Stimulated activated CD8-positive, alpha-beta memory T cell treated with anti-CD3 and anti-CD28 coated beads, Interleukin-4, amount 100 ng/mL, for 4 hours (primary cell): ENCODE measurements at places on chromosomes 6 and 20.
A peak's percentile ranks its signal among the peaks of the same experiment; 100 is the strongest.

- no peak for DNase-seq
These were observed 327.6 kb upstream of the HTR1E start for GRCh38 chr6:86609549-86610388.

- DNase-seq = no peak
These were observed 39.4 kb upstream of the MYB start for GRCh38 chr6:135141728-135142127.

DNA sequence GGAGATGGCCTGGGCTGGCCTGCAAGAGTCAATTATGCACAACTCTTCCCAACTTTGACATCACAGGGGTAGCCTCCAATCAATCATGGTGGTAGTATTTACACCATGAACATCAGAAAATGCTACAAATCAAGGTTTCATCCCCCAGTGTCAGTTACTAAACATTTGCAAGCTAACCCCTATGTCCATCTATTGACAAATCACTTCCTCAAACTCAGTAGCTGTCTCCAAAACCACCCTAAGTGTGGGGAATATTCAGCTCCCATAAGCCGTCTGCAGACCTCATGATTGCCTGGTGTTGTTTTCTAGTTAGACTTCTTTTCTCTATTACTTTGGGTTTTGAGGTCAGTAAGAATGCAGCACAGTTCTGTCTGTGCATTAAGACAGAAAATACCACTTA lies 200.8 kb upstream of the RIN2 start:
- DNase-seq = no peak

- no peak for DNase-seq
These were observed 427.3 kb upstream of the FLRT3 start for GRCh38 chr20:14764511-14765369.

DNA sequence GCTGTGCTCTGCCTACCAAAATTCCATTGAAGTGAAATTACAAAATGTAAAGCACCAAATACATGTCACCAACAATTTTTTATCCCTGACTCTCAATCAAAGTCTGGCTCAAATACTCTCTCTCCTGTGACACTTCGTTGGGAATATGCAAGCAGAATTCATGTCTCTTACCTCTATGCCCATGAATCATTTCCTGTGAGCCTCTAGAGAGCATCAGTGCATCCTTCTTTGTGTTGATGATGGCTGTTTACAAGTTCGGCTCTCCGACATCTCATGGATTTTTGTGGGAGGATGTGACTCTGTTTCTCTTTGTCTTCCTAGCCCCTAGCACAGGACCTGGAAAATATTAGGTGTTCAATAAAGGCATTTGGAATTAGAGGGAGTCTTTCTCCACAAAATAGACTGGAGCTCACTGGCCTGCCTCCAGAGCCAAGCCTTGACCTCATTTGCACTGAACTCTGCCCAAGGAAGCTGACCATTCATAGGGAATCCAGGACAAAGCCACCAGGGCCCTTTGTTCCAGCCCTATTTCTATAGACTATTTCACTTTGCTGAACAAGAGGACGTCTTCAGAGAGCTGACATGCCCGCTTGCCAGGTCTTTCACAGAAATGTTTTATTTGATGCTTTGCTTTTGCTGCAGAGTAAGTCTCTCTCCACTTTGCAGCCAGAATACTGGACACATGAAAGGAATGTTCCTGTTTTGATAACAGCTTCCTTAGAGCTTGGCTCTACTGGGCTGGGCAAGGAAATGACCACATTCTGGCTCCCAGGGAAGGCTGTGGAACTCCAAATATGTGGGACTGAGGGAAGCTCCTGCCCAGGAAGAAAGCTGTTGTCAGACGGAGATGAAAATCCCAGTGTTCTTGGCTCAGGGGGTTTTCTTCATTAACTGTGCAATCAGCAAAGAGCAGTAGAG lies 194.5 kb upstream of the CDYL start:
- DNase-seq = no peak

- DNase-seq = no peak
These were observed 224.8 kb upstream of the JAG1 start for GRCh38 chr20:10898552-10898951.

DNA sequence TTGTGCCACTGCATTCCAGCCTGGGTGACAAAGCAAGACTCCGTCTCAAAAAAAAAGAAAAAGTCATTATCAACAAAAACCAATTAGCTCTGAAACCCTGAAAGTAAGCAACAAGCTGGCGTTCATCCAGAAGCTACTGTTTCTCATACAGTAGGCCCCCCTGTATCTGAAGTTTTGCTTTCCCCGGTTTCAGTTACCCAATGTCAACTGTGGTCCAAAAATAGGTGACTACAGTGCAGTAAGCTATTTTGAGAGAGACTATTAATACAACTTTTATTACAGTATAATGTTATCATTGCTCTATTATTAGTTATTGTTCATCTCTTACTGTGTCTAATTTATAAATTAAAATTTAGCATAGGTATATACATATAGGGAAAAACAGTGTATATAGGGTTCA lies 135.1 kb downstream of the KIF16B start:
- DNase-seq = no peak

DNA sequence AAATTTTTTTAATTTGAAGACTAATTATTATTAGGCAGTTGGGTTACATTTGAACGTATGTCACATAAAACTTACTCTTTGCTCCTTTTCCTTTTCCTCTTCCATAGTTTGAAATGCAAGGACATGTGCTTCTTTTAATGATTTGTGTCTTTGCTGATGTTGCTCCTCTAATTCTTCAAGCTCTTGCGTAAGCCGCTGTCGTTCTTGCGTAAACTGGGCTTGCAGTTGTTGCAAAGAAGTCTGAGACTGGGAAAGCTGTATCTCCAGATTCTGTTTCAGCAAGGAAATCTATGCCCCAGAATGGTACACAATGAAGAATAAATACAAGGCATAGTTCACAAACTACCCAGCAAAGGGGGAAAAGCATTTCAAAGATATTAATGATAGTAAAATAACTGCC lies 45.1 kb upstream of the MCM9 start:
- DNase-seq = no peak

DNA sequence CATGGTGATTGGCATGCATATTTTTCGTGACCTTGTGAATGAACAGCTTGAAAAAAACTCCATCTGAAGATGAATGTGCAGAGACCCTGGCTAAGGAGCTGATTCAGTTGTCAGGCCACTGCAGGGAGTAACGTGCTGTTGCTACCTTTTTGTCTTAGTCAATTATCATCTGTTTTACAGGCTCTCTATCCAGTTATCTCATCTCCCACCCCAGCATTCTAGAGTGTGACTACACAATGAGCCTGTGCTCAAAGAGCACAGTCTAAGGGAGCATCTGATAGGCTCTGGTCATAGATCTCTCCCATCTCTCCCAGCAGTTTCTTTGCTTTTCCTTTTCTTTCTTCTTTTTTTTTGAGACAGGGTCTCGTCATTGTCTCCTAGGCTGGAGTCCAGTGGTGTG lies 45.5 kb downstream of the NDRG3 start:
- DNase-seq = no peak

GRCh38 chr6:116997496-116997895 lies 120.5 kb downstream of the RFX6 start:
- no peak for DNase-seq

DNA sequence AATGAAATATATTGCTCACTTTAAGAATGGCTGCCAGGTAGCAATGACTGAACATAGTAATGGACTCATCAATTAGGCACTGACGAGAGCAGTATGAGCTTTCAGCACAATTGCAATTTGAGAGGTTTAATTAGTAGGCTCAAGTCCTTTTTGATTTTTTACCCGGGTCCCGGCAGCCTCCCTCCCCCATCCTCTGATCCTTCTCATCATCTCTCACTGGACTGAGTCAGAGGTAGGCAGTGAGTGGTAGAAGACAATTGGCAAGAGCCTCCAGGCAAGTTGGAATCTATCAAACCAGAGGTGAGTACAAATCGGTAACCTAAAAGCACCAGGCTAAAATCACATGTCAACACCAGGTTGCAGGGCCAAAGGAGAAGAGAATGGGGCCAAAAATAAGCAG lies 107.9 kb downstream of the DCDC2 start:
- DNase-seq = no peak

- no peak for DNase-seq
These were observed 1.3 kb downstream of the LSM14B start for GRCh38 chr20:62123450-62124118.

DNA sequence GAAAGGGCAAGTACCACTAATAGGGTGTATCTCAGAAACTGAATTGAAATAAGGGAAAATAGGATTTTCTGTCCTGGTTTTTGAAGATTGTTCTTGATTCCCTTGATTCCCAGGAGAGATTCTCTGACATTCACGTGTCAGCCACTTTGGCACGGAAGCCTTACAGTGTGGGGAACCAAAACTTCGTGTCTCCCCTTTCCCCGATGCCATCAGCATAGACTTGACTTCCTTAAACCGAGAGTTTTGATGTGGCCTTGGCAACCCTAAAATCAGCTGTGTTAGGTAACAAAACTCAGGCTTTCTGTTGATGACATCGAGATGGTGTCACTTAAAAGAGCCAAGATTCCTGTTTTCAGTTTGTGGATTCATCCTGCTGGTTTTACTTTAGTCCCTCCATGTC lies 7.5 kb downstream of the HMGN4 start:
- DNase-seq = no peak

DNA sequence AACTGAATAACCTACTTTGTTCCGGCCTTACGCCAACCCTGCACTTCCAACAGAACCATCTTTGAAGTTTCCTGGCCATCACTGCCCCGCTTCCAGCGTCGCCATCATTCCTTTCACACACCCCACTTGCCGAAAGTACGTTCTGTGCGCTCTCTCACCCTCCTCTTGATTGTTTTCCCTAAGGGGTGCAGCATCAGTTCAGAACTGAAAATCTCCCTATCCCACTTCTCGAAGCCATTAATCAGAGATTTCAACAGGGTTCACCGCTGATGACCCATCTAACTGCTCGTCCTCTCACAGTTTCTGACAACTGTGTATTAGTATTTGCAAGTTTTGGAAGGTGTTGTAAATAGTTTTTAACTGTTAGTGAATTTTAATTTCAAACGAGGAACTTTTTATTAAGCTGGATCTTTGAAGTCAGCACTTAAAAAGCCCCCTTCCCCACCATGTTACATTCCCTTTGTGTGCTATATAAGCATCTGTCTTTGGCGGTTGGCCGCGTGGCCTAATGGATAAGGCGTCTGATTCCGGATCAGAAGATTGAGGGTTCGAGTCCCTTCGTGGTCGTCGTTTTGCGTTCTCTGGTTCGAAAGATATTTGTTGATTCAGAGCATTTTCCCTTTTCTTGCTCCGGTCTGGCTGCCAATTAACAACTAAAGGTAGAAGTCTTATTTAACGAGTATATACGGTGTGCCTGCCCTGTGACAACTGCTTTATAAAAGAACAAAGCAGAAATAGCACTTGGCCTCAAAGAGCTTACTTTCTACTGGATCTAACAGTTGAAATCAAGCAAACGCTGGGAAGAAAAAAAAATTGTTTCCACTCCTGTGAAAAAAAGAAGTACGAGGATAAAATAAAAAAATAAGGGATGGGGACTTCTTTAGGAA lies 42.6 kb downstream of the TRIM27 start:
- peak; percentile 47 for DNase-seq

DNA sequence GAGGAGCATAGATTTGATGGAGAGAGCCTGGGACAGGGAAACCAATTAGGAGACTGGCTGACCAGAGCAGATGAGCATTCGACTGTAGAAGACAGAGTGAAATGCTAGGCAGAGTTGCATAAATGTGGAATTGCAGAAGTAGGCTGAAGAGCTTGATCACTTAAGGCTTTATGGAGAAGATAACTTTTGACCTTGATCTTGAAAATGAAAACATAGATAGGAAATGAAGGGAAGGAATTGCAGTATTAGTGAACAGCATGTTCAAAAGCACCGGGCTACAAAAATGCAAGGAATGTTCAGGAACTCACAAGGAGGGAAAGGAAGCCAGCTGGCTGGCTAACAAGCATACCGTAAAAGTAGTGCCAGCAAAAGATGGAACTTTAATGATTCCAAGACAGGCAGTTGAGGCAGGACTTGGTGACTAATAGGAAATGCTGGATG lies 20.5 kb upstream of the LTV1 start:
- no peak for DNase-seq

DNA sequence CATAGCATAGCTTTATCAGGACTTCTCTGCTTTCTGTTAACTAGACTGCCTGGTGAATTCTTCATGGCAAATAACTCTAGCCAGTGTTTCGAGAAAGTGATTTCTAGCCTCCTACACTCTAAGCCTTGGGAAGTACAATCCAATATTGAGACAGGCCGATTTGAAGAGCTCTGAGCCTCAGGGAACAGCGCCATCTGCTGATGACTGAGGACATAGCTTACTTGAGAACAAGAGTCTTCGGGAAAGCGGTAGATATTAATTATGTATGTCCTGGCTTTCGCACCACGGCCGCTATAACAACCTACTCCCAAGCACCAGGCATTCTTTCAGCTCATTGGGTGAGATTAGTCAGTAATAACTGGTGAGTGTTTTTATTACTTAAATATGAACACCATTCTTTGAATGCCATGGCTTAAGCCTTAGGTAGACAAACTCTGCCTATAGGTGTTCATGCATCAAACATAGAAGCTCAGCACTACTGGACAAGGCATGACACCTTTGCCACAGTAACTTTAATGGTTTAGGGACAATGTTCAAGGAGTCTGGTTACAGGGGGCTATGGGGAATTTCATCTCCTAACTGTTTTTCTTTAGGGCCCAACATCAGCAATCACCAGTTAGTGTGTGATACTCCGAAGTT lies 518.6 kb downstream of the BMP2 start:
- no peak for DNase-seq

- no peak for DNase-seq
These were observed 226.8 kb upstream of the TENT5A start for GRCh38 chr6:81979329-81979728.

DNA sequence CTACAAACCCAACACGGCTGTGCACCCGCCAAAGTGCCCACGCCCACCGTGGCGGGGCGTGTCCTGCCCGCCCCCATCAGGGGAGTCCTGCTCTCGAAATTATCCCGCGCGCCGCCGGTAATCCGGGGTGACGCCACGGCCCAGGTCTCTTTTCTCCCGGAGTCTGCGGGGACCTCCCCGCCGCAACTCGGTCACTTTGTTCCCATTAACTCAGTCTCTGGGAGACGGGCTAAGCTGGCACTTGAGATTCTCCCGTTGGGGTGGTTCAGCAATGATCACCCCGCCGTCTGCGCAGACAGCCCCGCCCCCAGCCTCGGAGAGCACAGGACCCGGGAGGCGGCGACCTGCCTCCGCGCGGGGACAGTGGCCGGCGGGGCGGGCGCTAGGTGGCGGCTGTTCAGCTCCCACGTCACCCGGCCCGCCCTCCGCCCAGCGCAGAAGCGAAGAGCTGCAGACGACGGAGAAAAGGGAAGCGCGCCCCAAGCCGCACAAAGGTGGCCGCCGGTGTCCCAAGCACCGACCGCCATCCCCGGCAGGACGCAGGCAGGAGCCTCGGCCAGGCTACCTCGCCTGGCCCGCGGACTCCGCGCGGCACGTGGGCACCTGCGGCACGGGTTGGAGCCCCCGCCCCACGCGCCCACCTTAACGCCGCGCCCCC lies 31.5 kb downstream of the SF3B5 start:
- DNase-seq = peak; percentile 73

- no peak for DNase-seq
These were observed 18.5 kb upstream of the SLC16A10 start for GRCh38 chr6:111068866-111069234.

DNA sequence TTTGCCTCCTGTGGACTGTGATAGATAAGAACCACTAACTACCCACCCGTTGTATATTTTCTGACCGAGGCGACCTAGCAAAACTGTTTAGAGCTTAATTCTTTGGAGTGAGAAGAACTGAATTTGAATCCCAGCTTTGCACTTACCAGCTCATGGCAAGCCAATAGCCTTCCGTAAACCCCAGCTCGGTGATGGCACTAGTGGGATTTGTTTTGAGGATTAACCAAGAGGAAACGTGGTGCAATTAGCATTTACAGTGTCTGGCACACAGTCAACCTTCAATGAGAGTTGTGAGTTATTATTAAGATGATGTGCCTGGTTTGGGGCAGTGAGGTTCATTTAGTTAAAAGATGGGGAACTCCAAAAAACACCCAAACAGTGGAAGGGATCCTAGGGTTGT lies 12.3 kb upstream of the DSP start:
- no peak for DNase-seq
